Stimulated activated CD4-positive, alpha-beta T cell treated with anti-CD3 and anti-CD28 coated beads, Interleukin-15, amount 100 ng/mL, for 24 hours (primary cell): ENCODE measurements at places on chromosomes 1 and 21.

DNA sequence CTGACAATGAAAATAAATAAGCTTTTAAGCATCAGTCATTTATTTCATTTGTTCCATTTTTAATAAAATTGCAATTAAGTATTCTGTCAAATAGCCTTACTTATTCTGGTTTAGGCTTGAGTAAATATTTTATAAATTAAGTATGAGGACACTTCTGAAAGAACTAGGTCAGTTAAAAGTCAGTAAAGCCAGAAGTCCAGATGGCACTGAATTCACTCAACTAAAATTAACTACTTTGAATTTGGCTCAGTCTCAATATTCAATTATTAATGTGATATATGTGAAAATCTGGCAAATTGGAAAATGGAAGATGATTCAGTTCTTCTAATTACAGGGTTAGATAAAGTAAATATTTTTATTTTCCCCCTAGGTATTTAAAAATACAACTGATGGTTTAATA lies 174.2 kb downstream of the BRINP3 start:
- DNase-seq, result no peak

GRCh38 chr1:54310439-54311328 lies 95.5 kb downstream of the SSBP3 start:
- peak; percentile 30 for DNase-seq

- peak; percentile 32 for DNase-seq
Measured at GRCh38 chr1:235557495-235557894, 53.2 kb upstream of the B3GALNT2 start.

- no peak for DNase-seq
Measured at GRCh38 chr1:212283741-212284140, 1.5 kb upstream of the PPP2R5A start.

GRCh38 chr1:50974618-50974935 lies 4.5 kb downstream of the CDKN2C start:
- DNase-seq, result no peak

DNA sequence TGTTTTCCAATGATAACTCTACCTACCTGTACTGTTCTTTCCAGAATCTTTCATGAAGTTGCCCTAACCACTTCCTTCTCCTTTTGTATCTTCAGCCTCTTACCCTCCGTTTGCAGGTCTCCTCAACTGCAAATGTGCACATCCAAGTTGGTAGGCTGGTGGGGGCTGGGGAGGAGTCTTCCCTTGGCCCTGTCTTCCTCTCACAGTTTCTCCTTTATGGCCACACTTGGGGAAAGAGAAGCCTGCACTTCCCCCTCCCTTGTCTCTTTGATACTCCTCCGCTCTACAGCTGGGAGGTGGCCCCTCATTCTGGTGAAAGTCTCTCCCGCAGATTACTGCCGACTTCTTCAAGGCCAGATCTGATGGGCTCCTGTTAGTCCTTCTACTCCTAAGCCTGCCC lies 26.9 kb upstream of the GPR88 start:
- no peak for DNase-seq

DNA sequence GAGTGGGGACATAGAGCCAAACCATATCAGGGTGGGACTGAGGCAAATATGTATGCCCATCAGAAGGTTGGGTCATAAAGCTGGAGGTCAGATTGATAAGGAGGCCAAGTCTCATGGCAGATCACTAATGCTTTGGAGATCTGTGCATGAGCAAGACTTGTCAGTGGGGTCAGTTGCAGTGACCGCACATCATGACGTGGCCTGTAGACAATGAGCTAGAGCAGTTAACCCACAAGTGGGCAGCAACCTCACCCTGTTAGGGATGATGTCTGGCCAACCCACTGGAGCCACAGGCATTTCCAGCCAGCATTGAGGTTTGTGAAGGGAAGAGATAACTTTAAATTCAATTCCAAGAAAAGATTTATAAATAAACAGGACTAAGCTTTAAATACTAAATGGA lies 66.7 kb downstream of the XCL1 start:
- no peak for DNase-seq

- no peak for DNase-seq
Measured at GRCh38 chr1:31651766-31652165, 7.1 kb upstream of the PEF1 start.

DNA sequence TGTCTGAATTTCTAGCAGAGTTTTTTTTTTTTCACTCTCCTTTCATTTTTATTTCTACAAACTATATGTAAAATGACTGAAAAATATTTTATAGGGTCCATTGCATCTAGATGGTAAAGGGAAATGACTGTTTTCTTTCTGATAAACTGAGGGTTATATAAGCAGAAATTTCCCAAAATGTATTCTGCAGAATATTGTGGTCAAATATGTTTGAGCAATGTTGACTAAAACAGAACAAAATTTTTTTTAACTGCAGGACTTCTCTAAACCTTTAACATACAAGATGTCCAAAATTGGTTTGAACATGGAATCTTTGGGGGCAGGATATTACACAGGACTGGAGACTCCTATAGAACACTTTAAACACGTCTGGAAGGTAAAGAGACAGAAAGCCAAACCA lies 190.5 kb downstream of the TOMM20 start:
- DNase-seq, result no peak
